Calu3 (cell line): ENCODE measurements at places on chromosomes 16 and 17.

DNA sequence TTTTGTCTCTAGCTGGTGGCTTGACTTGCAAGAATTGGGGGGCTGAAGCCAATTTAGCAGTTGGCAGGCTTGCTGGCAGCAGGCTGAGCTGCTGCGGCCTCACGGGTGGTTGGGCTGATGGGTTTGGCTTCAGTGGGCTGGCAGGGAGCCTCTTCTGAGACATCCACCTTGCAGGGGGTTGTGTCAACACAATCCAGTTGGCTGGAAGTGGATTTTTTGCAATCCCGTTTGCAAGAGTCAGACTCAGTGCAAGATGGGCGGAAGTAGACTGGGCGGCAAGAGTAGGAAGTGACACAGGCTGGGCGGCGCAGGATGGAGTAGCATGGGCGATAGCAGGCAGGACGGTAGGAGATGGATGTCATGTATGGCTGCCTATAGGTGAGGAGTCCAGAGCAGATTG lies 1.5 kb downstream of the KRTAP16-1 start:
- no peaks in the 10 kb centered on the region for H3K36me3 ChIP-seq
- H3K4me1 ChIP-seq: peaks cover 8% of the 10 kb centered on the region
- H3K27ac ChIP-seq: no peak overlapping the region
- H3K27me3 ChIP-seq: peaks cover 22% of the 10 kb centered on the region
- no peak overlapping the region for H3K4me3 ChIP-seq
- no peak for DNase-seq

- H3K27ac ChIP-seq: no peak overlapping the region
- no peak overlapping the region for H3K4me3 ChIP-seq
- H3K27me3 ChIP-seq: peaks cover 71% of the 10 kb centered on the region
- H3K36me3 ChIP-seq: no peaks in the 10 kb centered on the region
- no peaks in the 10 kb centered on the region for H3K4me1 ChIP-seq
These were observed 217.0 kb downstream of the ZNF423 start for GRCh38 chr16:49638673-49639610.

DNA sequence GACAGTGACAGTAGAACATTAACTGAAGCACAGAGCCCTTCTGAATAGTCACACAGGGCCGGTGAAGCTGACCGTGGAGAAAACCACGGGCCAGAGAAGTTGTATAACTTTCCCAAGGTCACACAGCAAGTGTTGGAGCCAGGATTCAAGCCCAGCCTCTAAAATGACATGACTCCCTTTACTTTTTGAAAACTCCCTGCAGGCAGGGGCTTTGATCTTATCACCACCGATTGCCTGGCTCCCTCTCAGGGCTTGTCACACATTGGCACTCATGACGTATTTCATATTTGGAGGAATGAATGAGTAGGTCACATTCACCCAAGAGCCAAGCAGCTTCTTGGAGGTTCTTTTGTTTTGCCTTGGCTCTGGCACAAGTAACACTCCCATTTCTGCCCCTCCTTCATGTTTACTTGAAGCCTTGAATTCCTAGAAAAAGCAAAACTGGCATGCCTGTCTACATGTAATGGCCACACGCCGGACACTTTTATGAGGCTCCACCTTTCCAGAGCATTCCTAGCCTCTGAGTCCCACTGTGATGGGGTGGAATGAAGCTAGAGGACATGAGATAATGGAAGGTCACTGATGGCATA lies 13.3 kb upstream of the RBBP6 start:
- no peak overlapping the region for H3K27ac ChIP-seq
- peaks cover 5% of the 10 kb centered on the region for H3K4me1 ChIP-seq
- H3K36me3 ChIP-seq: no peaks in the 10 kb centered on the region
- peaks cover 11% of the 10 kb centered on the region for H3K27me3 ChIP-seq
- no peak overlapping the region for H3K4me3 ChIP-seq

GRCh38 chr17:12729086-12729485 lies 60.2 kb upstream of the ARHGAP44 start:
- peaks cover 13% of the 10 kb centered on the region for H3K36me3 ChIP-seq
- H3K27ac ChIP-seq: peak overlapping the region; percentile 66
- no peak overlapping the region for H3K4me3 ChIP-seq
- peaks cover 29% of the 10 kb centered on the region for H3K4me1 ChIP-seq
- H3K27me3 ChIP-seq: no peaks in the 10 kb centered on the region

DNA sequence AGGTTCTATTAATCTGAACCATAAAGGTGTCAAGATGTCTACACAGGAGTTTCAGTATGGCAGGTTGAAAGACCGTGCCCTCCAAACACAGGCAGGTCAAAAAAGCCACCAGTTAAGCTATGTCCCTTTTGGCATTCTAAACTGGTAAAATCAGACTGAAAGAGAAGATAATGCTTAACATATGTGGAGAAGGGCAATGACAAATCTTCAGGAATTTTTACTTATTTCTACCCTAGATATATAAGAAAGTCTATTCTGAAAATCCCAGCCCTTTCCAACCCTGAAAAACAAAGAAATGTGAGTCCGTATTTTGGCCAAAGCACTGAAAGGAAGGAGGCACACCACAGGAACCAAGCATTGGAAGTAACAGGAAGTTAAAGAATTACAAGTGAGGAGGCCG lies 16.5 kb downstream of the AP1G1 start:
- H3K27ac ChIP-seq: no peak overlapping the region
- H3K36me3 ChIP-seq: peaks cover 36% of the 10 kb centered on the region
- no peak overlapping the region for H3K4me3 ChIP-seq

DNA sequence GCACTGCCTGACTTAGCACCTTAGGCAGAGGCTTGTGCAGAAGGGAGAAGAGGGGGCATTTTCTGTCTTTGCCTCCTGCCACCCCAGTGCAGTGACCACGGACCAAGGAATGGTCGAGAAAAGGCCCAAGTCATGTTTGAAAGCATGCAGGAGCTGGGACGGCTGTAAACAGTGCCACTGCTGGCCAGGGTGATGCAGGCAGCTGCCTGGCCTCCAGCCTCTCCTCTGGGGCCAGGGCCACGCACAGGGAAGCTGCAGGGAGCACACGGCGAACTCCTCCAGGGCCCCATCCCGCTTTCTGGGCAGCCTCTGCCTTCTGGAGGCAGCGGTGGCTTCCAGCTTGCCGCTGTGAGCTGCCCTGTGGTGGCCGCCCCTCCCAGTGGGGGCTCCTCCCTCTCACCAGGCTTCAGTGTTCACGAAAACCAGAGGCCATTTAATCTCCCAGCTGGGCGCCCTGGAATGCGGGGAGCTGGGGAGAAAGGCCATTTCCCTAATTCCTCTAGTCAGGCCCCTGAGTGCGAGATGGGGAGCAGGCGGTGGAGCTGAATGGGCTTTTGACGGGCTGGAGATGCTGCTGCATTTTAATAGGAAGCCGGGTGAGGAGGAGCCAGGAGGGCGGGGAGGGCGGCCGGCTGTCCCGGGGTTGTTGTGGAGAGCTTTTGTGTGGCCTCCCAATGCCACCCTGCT lies 28.7 kb upstream of the DNAI2 start:
- H3K4me1 ChIP-seq: no peaks in the 10 kb centered on the region
- no peak for DNase-seq
- H3K36me3 ChIP-seq: no peaks in the 10 kb centered on the region
- H3K27ac ChIP-seq: no peak overlapping the region
- H3K27me3 ChIP-seq: peaks cover 97% of the 10 kb centered on the region

GRCh38 chr17:18009609-18010420 lies 29.2 kb downstream of the ATPAF2 start:
- H3K4me1 ChIP-seq: no peaks in the 10 kb centered on the region
- no peak overlapping the region for H3K27ac ChIP-seq
- no peak overlapping the region for H3K4me3 ChIP-seq
- DNase-seq: no peak

DNA sequence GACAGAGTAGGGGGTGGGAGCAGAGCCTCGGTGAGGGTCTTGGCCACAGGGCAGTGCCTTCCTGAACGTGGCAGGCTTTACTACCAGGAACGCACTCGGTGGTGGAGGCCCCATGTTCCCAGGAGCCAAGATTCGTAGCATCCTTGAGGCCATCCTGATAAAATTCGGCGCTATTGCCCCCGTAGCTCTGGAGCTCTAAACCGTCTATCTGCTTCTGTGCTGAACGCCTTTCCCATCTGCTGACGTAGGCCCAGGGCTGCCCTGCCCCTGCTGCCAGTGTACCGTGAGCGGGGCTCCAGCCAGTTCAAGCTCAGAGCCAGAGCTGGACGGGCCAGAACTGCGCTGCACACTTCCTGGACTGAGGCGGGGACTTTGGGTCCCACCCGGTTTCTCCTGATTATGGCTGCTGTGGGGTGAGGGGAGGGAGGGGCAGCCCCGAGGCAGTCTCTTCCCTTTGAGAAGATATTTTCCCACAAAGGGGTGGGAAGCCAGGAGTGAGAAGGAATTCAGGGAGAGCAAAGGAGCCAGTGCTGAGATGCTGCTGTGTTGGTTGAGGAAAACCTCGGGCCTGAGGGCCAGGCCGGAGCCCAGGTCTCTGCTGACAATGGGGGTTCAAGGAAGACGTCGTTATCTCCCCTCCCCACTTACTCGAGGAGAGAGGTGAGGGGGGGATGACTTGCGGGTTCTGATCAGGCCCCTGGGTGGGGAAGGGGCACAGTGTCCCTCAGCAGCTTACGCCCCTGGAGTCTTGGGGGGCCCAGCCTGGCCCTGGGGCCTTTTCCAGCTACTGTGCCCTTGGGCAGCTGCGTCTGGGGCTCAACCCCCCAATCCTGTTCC lies 29.4 kb downstream of the OR1D5 start:
- no peaks in the 10 kb centered on the region for H3K27me3 ChIP-seq
- H3K4me1 ChIP-seq: no peaks in the 10 kb centered on the region
- H3K27ac ChIP-seq: no peak overlapping the region
- DNase-seq: no peak
- H3K4me3 ChIP-seq: no peak overlapping the region

- peaks cover 8% of the 10 kb centered on the region for H3K4me1 ChIP-seq
- no peak for DNase-seq
- peak overlapping the region; percentile 27 for H3K27ac ChIP-seq
- no peaks in the 10 kb centered on the region for H3K27me3 ChIP-seq
These were observed 8.6 kb downstream of the ESRP2 start for GRCh38 chr16:68227183-68227793.

GRCh38 chr16:10852948-10853347 lies 24.1 kb upstream of the CIITA start:
- peaks cover 9% of the 10 kb centered on the region for H3K27me3 ChIP-seq
- H3K4me1 ChIP-seq: peaks cover 10% of the 10 kb centered on the region
- peak overlapping the region; percentile 34 for H3K27ac ChIP-seq
- no peak for DNase-seq
- H3K4me3 ChIP-seq: no peak overlapping the region
